ENCODE measurements at places on chromosomes 12 and 14.

GRCh38 chr12:105245291-105245690, 9.3 kb upstream of the APPL2 start:
- DNase-seq = no peak

DNA sequence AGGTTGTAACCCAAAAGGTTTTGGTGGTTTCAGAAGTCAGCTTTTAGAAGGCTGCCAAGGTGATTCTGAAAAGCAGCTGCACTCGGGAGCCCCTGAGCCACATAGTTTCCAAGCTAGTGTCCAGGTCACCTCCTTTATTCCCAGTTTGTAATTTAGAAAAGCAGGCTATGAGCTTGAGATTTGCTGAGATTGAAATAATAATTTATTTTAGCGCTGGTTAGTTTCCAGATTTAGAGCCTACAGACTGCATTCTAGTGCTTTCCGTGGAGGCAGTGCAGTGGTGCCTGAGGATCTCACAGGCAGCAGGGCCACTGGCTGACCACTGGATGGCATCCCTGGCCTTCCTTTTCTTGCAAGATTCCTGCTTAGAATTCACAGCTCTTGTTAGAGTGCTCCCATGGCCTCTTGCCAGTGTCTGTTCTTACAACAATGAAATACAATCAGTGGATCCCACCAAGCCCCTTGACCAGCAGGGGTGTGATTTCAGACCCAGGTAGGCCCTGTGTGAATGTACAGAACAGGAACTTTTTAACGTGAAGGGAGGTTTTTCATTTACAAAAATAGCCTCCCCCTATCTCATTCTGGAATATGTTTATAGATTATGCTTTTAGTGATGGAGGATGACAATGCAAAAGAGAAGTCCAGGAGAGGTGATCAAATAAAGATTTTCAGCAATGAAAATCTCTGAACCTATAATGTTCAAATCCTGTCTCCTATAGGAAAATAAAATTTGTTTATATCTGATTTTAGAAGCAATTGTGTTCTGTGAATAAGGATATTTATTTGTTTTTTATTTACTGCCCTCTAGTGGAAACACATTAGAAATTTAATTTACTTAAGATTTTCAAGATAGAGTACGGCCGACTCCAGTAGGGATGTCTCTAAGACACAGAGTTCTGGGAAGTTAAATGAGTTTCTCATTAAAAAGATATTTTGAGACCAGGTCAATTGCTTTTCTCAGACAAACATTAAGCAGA, 362.1 kb upstream of the STXBP6 start:
- DNase-seq = no peak

GRCh38 chr14:100048786-100049185, 16.4 kb upstream of the EVL start:
- no peak for DNase-seq

- no peak for DNase-seq
Measured at GRCh38 chr12:123839826-123840225, 77.7 kb downstream of the DNAH10 start.

DNA sequence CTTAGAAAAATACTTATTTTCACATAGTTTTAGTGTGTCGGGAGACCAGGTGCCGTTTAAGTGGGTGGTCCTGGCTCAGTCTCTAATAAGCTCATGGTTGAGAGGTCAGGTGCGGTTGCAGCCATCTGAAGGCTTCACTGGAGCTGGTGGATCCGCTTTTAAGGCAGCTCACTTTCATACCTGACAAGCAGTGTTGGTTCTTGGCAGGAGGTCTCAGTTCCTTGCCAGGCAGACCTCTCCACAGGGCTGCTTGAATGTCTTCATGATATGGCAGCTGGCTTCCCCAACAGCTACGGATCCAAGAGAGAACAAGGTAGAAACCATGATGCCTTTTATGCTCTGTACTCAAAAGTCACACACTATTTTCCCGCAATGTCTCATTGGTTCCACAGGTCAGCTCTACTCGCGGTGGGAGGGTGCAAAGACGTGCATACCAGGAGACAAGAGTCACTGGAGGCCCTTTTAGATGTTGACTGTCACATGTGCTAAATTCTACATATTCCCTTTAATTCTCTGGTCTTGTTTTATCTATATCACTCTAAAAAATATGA, 8.0 kb upstream of the ZDHHC17 start:
- DNase-seq = no peak

DNA sequence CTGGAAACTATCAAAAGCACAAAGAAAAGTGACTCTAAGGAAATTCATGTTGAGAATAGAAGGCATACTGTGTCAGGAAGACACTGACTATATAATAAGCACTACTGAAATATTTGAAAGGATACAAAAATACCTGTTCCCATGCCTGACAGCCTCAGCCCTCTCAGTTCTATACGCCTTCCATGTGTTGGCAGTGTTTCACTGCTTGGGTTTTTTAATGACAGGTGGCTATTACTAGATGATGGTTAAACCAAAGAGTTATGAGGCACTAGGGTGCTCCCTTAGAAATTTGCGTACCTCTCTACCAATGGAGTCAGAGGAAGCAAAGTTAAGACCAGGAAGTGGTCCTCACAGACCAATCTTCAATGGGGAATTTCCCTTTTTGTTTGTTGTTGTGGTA, 25.6 kb upstream of the SLC5A8 start:
- DNase-seq = no peak

DNA sequence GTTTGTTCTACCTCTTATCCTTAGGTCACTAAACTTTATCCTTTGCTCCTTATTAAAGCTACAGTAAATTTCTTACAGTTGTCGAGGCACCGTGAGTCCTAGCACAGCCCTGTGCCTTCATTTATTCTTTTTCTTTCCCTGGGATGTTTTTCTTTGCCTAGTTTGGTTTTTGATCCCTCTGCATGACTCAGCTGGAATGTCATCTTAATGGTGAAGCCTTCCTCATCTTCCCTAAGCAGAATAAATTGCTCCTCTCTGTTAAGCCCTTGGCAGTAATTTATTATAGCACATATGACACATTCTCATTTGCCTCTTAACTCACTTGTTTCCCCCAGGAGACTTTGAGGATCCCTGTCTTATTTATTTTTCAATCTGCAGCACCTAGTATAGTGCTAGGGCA, 16.6 kb downstream of the ACTR10 start:
- DNase-seq = no peak
